ENCODE measurements at places on chromosomes 2 and 18.

- no peak for DNase-seq
Observed at GRCh38 chr18:74942319-74942910, 266.5 kb downstream of the PTGR3 start.

DNA sequence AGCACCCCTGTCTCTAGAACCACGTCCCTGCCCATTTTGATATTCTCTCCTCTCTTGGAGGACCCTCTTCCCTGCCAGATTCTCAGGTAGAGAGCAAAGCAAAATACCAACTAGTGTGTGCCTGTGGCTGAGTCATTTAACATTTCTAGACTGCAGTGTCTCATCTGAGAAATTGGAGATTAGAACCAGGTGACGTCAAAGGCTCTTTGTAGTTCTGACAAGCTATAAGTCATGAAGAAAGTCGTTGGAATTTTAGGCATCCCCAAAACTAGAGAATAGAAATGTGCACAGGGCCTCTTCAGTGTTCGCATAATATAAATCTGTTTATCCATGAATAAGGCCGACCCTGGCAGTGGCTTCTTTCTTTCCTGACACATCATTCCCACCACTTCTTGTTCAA lies 74.4 kb upstream of the TANC1 start:
- peak; percentile 78 for DNase-seq

DNA sequence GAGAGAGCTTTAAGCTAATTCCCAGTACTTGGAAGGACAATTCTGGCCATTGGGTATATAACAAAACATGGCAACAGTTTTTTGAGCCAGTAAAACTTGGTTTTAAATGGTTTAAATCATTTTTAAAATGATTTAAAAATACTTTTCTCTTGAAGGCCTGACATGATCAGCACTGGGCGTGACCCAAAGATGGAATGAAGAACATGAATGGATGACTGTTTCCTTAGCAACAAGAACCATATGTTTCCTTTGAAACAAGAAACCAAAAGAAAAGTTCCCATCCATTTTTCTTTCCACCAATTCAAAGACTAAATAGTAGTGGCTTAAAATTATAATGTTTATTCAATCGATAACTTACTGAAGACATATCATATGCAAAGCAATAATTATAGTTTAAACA lies 348.3 kb upstream of the FIGN start:
- no peak for DNase-seq

GRCh38 chr2:71505086-71505769 lies 51.9 kb downstream of the DYSF start:
- DNase-seq, result no peak

- DNase-seq, result no peak
Observed at GRCh38 chr18:65632236-65632635, 118.6 kb upstream of the CDH7 start.

DNA sequence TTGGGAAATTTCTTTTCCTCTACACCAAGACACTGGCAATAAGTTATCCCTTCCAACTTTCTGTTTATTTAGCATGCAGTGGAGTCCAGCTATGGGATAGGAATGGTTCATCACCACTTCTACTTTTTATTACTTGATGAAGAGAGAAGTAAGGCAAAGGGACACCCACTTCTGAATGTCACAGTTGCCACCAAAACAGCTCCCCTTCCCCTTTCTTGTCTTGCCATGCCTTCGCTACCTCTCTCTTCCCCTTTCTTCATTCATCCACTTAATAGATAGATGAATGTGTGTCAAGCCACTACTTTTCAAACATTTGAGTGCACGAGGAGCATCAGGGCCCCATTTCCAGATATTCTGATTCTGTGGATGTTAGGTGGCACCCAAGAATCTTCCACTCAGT lies 59.6 kb downstream of the KCTD18 start:
- no peak for DNase-seq

- peak; percentile 17 for DNase-seq
Observed at GRCh38 chr2:206557321-206557720, 85.0 kb upstream of the FAM237A start.

DNA sequence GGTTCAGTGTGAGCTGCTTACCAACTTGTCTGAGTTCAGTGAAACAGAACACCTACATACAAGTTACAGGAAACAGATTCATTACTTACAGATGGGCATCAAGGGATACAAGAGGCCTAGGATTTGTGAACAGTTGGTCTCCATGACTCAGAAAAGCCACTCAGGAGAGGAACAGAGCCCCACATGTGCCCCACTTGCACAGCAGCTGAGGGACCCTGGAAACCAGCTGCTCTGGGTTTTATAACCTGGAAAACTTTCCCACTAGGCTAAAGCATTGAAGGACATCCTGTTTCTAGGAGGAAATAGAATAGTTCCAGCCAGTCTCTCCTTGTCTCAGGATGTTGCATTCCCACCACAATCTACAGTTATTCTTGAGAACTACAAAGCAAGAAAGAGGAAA lies 530.0 kb downstream of the ZNF804A start:
- DNase-seq, result no peak

DNA sequence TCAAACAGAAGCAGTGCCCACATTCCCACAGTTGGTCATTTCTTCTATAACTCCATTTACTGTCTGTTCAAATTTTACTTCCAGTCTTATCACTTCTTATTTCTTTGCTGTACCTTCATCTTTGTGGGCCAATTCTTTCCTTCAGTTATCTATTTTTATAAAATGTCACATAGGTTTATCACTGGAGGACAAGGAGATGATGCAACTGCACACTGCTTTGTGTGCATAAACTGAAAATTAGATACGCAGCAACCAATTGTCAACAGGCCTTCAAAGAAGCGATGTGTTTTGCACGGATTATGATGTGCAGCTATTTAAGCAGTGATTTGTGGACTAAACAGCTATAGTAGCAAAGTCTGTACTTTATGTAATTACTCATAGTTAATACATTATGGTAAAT lies 726.8 kb upstream of the GCFC2 start:
- no peak for DNase-seq

DNA sequence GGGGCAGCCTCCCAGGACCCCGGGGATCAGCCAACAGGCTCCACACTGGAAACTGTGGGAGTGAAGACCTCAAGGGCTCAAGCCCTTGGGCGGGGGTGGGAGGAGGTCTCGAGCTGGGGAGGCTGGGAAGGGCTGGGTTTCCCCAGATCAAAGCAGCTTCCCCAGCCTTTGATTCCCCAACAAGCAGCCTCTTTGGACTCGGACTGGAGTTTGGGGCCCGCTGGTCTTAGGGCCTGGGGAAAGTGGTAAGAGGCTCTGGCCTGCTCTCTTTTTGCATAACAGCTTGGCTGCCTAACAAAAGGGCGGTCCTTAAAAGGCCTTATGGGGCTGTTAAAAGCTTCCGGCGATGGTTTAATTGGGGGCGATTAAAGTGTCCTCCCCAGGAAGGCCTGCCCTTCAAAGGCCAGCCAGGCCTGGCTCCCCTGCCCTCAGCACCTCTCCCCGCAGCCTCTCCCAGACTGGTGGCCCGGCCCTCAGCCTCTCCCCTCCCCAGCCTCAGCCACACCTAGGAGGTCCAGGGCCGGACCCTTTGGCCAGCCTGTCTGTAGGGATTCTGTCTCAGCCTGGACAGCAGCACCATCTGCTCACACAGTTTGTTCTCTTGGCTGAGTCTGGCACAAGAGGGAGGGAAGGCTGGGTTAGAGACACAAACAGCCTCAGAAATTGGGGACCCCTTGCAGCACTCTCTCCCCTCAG lies 39.6 kb downstream of the ZFP36L2 start:
- DNase-seq, result no peak

DNA sequence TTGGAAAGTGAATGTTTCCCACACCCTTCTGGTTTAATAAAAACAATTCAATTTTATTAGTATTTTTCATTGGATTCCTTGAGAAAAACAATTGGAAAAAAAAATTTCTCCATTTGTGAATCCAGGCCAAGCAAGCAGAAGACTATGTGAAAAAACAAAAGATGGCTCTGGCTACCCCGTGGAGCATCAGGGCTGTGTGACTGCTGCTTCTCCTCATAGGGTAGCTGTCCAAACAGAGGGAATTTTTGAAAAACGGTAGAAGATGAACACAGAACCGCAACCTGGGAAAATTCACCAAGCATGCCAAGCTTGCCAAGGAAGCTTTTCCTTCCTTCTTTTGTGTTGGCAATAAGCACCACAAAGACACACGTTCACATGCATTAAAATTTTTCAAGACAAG lies 71.3 kb upstream of the ACVR2A start:
- no peak for DNase-seq

GRCh38 chr2:135095591-135095990 lies 43.5 kb downstream of the RAB3GAP1 start:
- DNase-seq, result no peak

- peak; percentile 62 for DNase-seq
Observed at GRCh38 chr2:241272303-241273209, 42.9 kb downstream of the HDLBP start.

- no peak for DNase-seq
Observed at GRCh38 chr2:98730707-98731040, 258 bp downstream of the MGAT4A start.

DNA sequence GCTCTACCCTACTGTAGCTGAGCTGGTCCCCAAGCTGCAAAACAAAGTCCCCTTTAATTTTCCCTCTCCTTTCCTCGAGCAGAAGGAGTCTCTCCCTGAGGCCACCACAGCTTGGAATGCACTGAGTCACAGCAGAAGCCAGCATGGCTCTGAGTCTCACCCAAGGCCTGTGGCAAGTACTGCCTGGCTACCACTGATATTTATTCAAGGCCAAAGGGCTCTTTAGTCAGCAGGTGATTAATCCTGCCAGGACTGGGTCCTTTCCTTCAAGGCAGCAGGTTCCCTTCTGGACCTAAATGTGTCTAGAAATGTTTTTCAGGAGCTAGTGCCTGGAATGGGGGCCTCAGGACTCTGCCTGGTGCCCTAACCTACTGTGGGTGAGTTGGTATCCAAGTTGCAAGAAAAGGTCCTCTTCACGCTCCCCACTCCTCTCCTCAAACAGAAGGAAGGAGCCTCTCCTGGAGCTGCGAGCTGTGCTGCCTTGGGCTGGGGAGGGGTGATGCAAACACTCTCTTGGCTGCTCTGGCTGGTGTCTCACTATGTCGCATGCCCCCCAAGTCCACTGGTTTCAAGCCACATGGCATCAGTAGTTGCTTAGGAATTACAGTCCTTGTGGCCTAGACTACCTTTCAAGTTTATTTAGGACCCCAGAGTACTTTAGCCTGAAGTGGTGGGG lies 53.4 kb downstream of the CD28 start:
- no peak for DNase-seq

DNA sequence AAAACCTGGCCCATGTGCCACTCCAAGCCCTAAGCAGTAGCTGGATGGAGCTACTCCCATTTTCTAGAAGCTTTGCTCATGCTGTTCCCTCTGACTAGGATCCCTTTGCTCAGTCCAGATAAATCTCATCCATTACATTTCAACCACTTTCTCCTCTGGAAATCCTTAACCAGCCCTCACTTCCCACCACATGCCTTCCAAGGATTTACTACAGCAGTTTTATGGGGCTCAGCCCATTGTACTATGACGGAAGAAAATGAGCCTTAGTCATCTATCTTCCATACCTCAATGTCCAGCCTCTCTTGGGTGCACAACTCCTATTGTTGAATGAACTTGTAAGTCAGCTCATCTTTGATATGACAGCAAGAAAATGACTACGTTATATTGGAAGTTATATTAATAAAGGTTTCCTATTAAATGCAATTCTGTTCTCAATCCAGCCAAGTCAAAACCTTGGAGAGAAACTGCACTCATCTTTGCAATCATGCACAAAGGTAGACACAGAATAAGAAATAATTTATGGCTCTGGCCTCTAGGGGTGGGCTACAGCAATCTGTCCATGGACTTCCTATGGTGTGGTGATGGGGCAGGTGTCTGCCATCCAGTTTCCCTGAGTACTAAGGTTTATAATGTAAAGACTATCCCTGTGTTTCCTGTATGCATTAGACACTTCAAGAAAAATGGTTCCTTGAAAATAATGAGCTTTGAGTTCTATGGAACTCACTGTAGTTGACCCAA lies 3.4 kb downstream of the B4GALT6 start:
- no peak for DNase-seq

GRCh38 chr2:36290306-36290856 lies 65.2 kb upstream of the CRIM1 start:
- no peak for DNase-seq

DNA sequence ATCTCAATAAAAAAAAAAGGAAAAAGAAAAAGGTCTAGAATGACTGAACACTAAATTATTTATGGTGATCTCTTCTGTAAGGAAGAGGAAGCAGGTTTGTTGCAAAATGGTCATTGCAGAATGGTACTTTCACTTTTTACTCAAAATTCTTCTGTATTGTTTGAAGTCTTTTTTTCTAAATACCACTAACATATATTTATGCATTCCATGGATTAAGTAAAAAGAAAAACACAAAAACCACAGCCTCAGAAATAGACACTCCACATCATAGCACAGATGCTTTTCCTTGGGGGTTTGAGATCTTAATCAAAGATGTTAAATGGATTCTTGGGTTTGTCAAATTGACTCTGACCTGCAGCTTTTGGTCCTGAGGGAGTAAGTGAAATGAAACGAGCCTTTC lies 47.4 kb downstream of the RHOB start:
- DNase-seq, result peak; percentile 56

- DNase-seq, result peak; percentile 35
Observed at GRCh38 chr2:216799873-216800431, 59.9 kb downstream of the TNP1 start.
